Neuronal stem cell (in vitro differentiated cells): ENCODE measurements at places on chromosomes 4 and X.

GRCh38 chrX:21838937-21839333 lies 482 bp upstream of the MBTPS2 start:
- H3K27me3 ChIP-seq, result no peaks in the 10 kb centered on the region
- H3K36me3 ChIP-seq, result no peaks in the 10 kb centered on the region
- no peaks in the 10 kb centered on the region for H3K4me1 ChIP-seq
- no peak overlapping the region for H3K4me3 ChIP-seq
- H3K27ac ChIP-seq, result no peak overlapping the region

DNA sequence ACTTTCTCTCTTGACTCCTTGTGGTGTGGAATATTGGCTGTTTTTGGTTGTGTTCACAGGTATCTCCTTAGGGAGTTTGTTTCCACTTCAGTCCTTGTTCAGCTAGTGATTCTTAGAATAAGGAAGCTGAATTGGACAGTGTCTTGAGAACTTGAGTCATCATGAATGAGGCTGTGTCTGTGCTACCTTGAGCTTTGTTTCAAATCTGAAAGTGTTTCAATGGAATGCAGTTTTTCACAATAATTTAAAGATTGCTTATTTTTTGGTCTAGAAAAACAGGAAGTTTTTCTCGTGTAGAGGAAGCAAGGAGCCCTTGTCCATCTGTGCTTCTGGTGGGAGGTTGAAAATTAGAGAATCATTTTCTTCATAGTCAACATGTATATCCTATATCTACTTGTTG lies 76.5 kb downstream of the ZNF518B start:
- no peak overlapping the region for H3K27ac ChIP-seq
- H3K36me3 ChIP-seq, result no peaks in the 10 kb centered on the region
- no peak for DNase-seq

- peak within 1 kb of the TSS; percentile 88 for H3K4me3 ChIP-seq
- peak; percentile 77 for DNase-seq
- peaks cover 3% of the 10 kb centered on the region for H3K27me3 ChIP-seq
- H3K4me1 ChIP-seq, result no peaks in the 10 kb centered on the region
- H3K27ac ChIP-seq, result no peak within 1 kb of the TSS
Measured at GRCh38 chr4:75940692-75941253, at the start of gene NAAA. TSS of gene NAAA (minus strand) at chr4:75941013. CDS start at chr4:75940949, 64 bp downstream.

GRCh38 chr4:63371001-63371400 lies 1038.2 kb downstream of the TECRL start:
- H3K27ac ChIP-seq, result no peak overlapping the region
- DNase-seq, result no peak
- no peaks in the 10 kb centered on the region for H3K27me3 ChIP-seq
- no peaks in the 10 kb centered on the region for H3K36me3 ChIP-seq
- no peaks in the 10 kb centered on the region for H3K4me1 ChIP-seq

- no peaks in the 10 kb centered on the region for H3K27me3 ChIP-seq
- H3K4me3 ChIP-seq, result no peak overlapping the region
- no peaks in the 10 kb centered on the region for H3K36me3 ChIP-seq
- H3K4me1 ChIP-seq, result no peaks in the 10 kb centered on the region
- no peak for DNase-seq
- no peak overlapping the region for H3K27ac ChIP-seq
Measured at GRCh38 chrX:42495139-42495538, 282.8 kb downstream of the PPP1R2C start.
